NCI-H1105 (cell line): ENCODE measurements at places on chromosomes 3 and 15.
A peak's percentile ranks its signal among the peaks of the same experiment; 100 is the strongest.

DNA sequence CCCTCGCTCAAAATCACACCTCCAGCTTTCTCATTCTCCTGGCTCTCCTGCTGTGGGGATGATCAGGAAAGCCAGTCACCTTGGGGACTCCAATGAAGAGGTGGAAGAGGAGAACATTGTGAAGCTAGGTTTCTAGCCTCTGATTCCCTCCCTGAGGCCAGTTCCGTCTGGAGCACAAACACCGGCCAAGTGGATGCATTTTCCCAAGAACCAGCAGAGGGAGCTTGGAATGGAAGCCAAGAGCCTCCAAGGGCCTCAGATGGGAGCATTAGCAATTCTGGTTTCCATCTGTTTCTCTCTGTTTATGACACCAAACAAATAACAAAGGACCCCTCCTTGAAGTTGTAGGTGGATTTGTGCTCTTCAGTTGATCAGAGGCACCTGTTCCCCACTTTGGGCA is 40.6 kb upstream of the NMNAT3 start:
- peak; percentile 28 for DNase-seq

- no peak for DNase-seq
These were observed 92.1 kb downstream of the XRN1 start for GRCh38 chr3:142355692-142356091.

- DNase-seq = no peak
These were observed 20.8 kb upstream of the NXPE3 start for GRCh38 chr3:101758224-101758623.

DNA sequence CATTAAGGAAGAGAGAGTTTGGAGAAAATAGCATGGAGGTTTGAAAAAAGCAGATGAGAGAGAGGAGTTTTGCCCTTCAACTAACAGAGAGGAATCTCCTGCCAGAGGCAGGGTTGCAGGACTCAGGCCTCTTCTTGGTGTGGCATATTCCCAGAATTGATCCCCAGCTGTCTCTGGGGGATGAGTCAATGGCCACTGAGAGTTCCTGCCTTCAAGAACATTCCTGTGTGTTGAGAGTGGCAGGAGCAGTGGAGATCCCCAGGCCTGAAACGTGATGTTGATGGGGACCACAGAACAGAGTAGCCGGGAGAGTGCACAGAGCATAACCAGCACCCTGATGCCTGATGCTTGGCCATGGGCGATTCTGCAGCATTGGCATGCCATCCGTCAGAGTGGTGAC is 348.4 kb upstream of the THBS1 start:
- DNase-seq = no peak

DNA sequence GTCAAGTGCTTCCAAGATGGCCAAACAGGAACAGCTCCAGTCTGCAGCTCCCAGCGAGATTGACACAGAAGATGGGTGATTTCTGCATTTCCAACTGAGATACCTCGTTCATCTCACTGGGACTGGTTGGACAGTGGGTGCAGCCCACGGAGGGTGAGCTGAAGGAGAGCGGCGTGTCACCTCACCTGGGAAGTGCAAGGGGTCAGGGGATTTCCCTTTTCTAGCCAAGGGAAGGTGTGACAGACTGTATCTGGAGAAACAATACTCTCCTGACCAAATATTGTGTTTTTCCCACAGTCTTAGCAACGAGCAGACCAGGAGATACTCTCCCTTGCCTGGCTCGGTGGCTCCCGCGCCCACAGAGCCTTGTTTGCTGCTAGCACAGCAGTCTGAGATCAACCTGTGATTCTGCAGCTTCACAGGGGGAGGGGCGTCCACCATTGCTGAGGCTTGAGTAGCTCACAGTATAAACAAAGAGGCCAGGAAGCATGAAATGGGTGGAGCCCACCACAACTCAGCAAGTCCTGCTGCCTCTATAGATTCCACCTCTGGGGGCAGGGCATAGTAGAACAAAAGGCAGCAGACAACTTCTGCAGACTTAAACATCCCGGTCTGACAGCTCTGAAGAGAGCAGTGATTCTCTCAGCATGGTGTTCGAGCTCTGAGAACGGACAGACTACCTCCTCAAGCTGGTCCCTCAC is 293.5 kb upstream of the SUCLG2 start:
- DNase-seq = no peak

DNA sequence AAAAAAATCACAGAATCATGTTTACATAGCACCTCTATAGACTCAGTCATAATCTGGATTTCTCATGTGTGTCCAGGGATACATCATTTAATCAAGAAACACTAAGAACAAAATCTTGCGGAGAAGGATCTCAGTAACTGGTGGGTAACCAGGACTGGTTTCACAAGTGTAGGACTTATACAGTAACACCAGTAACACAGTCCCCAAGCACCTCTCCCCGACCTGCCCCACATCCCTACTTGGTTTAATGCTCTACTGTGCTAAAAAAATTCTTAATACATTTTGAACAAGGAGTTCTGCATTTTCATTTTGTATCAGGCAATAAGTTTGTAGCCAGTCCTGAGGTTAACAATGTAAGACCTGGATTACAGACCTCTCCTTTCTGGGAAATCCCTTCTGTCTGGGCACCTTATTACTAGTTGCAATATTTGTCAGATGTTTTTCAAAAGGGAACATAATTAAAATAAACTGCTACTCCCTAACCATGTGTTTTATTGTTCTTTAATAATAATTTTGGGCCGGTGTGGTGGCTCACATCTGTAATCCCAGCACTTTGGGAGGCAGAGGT is 57.6 kb upstream of the BBX start:
- DNase-seq = no peak

DNA sequence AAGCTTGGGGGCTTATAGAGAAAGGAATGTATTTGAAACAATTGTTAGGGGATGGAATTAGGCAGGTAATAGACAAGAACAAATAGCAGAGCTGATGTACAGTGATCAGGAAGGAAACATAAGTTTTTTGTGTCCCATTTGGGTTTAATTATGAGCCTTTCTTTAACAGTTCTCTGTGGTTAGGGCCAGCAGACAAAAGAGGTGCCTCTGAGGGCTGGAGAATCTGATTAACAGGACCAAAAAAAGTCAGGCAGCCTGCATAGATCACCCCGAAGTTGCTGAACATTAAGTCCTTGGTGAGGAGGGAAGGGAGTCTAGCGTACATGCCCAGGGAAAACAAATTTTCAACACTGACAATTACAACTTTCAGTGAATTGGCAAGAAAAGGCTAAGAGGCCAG is 88.6 kb upstream of the SPRED1 start:
- DNase-seq = no peak

GRCh38 chr15:60110909-60111308 is 106.8 kb downstream of the FOXB1 start:
- DNase-seq = no peak

- DNase-seq = no peak
These were observed 39.6 kb downstream of the ADIPOQ start for GRCh38 chr3:186882150-186882524.

DNA sequence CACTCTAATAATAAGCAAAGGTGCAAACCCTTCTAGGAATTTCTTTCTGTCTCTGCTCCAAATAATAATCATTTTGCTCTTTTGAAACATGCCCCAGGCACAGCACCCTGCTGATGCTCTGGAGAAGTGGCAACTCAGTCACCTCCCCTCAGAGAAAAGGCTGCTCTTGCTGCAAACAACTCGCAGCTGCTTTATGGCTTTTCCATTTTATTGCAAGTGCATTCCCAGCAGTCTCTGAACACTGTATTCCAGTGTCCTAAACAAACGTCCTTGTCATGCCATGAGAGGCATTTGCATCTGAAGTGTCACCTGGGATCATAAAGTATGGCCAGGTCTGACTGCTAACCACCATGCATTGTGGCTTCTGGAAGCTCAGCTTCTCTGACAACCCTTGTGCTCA is 358.1 kb upstream of the TRIM42 start:
- DNase-seq = no peak

- DNase-seq = no peak
These were observed 28.9 kb upstream of the OCA2 start for GRCh38 chr15:28128031-28128430.

DNA sequence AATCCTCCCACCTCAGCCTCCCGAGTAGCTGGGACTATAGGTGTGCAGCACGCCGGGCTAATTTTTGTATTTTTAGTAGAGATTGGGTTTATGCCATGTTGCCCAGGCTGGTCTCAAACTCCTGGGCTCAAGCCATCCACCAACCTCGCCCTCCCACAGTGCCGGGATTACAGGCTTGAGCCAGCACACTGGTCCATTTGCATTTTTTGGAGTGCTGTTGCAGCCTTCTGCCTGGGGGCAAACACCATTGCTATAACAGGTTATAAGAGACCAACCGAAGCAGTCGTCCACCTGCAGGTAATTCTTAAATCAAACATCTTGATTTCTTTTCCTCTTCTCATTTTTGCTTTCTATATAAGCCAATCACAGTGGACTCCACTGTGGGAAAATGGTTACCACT is 27.7 kb downstream of the ACKR4 start:
- no peak for DNase-seq

DNA sequence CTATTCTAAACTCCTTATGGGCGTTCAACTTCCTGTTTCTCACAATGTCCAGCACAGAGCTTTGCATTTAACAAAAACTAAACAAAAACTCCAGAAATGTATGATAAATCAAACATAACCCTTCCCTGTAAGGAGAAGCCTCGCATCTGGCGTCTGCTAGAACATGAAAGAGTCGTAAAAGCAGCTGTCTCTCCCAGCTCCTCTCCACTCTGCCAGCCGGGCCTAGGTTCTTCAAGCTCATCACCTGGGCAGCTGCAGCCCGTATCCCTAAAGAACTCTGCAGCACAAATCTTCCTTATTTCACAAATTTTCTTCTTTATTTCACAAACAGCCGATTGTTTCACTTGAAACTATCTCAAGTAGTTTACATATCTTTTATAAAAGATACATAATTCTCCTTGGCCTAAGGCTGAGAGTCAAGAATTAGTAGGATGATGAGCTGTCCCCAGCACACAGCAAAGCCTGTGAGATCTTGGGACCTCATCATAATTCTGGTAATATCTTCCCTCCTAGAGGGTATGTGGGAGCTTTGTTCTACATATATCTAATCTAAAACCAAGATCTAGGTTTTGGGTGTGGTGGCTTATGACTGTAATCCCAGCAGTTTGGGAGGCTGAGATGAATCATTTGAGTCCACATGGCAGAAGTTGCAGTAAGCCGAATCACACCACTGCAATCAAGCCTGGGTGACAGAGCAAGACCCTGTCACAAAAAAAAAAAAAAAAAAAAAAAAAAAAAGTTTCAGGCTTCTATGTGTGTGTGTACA is 35.3 kb downstream of the ANXA2 start:
- DNase-seq = no peak

- no peak for DNase-seq
These were observed 8.7 kb downstream of the RAB7A start for GRCh38 chr3:128734523-128735189.

DNA sequence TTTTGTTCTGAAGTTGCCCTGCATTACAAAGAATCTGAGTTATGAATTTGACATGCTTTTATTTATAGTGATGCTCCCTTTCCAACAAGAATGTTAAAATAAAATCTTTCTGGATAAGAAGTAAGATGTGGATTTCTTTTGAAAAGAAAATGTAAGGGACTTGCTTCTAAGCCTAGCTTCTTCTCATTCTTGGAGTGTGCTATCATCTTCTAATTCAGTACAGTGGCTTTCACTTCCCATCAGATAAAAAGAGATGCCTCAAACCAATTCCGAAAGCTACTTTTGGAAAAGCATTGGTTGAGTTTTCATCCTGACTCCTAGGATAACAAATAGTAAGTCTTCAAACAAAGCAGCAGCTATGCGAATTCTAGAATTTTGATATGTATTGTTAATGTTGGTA is 197.0 kb upstream of the ZPLD1 start:
- DNase-seq = no peak

- DNase-seq = peak; percentile 15
These were observed 120.2 kb downstream of the TFDP2 start for GRCh38 chr3:142029052-142029642.

- peak; percentile 25 for DNase-seq
These were observed 55.2 kb upstream of the CHRNA7 start for GRCh38 chr15:31974855-31975829.

GRCh38 chr15:101498717-101499480 is 9.4 kb upstream of the PCSK6 start:
- no peak for DNase-seq

DNA sequence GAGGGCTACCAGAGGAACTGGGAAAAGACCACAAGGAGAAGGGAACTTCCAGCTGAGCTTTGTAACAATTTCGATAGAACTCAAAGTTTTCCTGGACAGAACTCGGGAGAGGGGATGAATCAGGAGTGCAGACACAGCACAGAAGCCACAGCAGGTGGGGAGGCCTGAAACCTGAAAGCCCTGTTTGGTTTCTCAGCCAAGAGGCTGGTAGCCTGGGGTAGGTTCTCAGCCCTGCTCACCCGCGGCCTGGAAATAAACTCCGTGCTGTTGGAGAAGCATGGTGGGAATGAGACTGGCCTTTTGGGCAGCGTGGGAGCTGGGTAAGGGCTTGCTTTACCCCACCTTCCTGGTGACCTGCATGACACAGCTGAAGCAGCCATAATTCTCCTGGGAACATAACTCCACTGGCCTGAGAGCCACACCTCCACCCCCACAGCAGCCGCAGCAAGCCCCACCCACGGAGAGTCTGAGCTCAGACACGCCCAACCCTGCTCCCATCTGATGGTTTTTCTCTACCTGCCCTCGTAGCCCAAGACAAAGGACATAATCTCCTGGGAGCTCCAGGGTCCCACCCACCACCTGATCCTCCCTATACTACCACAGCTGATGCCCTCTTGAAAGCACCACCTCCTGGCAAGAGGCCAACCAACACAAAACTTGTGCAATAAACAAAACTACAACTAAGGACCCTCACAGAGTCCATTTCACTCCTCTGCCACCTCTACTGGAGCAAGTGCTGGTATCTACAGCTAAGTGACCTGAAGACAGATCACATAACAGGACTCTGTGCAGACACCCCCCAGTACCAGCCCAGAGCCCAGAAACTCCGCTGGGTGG is 52.5 kb upstream of the CHRM5 start:
- no peak for DNase-seq

DNA sequence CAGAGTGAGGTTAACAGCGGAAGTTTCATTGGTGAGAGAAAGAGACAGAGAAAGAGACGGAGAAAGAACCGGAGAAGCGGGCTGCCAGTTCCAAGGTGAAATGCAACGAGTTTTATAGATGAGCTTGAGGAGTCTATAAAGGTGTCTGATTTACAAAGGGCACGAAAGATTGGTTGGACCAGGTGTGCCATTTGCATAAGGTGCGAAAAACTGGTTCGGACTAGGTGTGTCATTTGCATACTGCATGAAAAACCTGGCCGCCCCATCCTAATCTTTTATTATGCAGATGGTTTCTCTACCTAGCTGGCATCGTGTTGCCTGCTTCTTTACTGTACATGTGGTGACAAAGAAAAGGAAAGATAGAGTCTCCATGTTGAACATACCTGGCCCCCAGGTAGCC is 253.8 kb upstream of the IGF1R start:
- DNase-seq = no peak
